Mesothelial cell of epicardium (in vitro differentiated cells): ENCODE measurements at places on chromosomes 13 and 19.
A peak's percentile ranks its signal among the peaks of the same experiment; 100 is the strongest.

GRCh38 chr19:610801-611480, 21.3 kb downstream of the HCN2 start:
- no peak for DNase-seq

- DNase-seq, result peak; percentile 61
Measured at GRCh38 chr19:7294558-7295212, 471 bp upstream of the INSR start.

DNA sequence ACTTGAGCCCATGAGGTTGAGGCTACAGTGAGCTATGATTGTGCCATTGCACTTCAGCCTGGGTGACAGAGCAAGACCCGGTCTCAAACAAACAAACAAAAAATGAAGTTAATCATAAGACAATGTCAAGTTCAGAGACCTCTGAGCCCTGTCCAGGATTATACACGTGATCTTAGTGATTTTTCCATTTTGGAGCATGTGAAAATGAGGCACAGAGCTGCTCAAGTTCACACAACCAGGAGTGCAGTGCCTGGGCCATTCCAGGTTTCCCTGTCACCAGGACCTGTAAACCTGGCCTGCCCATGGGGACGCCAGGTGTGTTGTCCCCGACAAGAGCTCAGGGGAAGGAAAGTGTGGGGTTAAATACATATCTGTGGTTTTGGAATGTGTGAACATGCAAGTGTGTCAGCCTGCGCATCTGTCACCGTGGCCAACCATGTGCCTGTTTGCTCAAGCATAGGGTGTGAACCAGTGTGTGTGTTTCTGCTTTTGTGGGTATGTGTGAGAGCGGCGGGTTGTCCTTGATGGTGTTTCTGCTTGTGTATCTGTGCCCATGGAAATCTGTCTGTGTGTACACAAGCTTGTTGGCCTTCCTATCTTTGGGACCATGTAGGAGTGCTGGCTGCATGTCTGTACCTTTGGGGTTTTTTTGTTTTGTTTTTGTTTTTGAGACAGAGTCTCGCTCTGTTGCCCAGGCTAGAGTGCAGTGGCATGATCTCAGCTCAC, 1.5 kb upstream of the FXYD1 start:
- no peak for DNase-seq

GRCh38 chr19:45595814-45596213, 6.2 kb downstream of the GPR4 start:
- no peak for DNase-seq

GRCh38 chr13:41601718-41602445, 144.5 kb downstream of the RGCC start:
- DNase-seq, result no peak

- peak; percentile 64 for DNase-seq
Measured at GRCh38 chr13:113860665-113861432, 3.0 kb downstream of the GAS6 start.

DNA sequence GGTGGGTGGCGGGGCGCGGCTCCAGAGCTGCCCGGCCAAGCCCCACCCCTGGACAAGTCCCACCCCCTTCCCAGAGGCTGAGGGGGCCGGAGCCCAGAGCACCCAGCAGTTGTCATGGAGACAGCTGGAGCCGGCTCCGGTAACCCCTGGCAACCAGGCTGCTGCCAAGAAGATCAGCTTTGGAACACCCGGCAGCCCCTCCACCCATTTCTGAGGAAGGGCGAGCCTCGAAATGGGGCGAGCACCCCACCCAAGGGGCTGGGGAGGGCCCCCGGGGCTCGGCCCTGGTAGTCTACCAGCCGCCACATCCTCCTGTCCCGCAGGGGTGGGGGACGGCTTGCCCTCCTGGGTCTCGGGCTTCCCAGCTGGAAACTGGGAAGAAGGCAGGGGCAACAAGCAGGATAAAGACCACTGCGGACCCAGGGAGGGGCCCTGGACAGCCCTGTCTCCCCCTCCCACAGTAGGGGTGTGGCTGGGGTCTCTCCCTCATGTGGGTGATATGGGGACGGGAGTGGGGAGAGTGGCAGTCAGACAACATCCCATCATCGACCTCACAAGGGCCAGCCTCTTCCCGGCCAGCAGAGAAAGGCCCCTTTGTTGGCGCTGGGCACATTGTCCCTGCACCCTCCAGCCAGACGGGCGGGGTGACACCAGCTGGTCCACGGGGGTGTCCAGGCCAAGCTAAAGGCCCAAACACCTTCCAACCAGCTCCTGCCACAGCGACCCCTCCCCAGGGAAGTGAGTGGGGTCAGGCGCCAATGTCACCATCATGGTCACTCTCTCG, 1.5 kb downstream of the CERS1 start:
- no peak for DNase-seq

DNA sequence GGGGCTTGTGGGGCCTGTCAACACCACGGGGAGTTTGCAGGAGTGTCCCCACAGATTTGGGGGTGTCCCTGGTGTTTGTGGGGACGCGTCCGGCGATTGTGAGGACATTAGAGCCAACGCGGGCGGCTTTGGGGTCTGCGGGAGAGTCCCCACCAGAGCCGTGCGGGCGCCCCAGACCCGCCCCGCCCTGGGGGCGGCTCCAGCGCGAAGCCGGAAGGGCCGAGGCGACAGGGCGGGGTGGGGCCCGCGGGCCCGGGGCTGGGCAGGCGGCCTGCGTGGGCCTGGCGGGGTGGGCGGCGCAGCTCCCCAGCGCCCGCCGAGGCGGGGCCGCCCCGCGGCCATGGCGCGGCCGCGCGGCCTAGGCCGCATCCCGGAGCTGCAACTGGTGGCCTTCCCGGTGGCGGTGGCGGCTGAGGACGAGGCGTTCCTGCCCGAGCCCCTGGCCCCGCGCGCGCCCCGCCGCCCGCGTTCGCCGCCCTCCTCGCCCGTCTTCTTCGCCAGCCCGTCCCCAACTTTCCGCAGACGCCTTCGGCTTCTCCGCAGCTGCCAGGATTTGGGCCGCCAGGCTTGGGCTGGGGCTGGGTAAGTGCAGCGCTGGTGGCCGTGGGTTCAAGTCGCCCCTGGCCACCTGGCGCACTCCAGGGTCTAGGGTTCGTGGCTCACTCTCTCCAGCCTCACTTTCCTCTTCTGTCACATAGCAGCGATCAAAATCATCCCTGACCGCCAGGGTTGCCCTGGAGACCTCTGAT, 10.3 kb downstream of the PDE4A start:
- DNase-seq, result no peak

GRCh38 chr13:26459276-26460131, 98.0 kb upstream of the WASF3 start:
- no peak for DNase-seq

DNA sequence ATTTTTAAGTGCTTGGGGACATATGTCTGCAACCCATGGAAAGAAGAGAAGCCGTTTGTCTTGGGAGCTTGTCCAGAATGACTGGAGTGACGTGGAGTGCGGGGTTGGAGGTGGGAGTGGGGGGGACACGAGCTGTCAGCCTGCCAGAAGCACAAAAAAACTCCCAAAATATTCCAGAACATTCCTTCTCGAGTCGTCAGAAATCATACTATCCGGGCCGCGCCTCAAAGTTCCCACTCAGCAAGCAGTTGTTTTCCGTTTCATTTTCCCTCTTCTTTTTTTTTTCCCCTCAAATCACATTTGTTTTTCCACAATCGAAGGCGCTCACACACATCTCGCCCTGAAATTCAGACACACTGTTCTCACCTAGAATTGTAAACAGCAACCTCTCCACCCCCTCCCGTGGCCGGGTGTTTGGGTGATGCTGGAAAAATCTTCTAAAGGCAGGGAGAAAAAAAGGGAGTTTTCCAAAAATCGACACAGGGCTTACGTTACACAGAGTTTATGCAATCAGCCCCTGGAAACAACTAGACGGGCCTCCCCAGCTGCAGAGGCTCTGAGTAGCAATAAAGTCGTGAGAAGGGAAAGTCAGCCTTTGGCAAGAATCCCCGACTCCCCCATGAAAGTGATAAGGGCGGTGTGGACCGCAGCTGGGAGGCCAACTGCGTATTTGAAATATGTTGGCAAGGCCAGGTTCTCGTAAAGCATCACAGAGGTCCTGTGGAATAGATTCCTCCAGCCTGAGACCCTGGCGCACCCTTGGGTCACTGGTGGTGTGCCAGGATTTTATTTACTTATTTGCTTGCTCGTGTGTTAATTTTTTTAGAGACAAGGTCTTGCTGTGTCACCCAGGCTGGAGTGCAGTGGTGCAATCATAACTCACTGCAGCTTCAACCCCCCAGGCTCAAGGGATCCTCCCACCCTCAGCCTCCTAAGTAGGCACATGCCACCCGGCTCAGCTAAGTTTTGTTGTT, 31.2 kb upstream of the KLF2 start:
- DNase-seq, result peak; percentile 42

DNA sequence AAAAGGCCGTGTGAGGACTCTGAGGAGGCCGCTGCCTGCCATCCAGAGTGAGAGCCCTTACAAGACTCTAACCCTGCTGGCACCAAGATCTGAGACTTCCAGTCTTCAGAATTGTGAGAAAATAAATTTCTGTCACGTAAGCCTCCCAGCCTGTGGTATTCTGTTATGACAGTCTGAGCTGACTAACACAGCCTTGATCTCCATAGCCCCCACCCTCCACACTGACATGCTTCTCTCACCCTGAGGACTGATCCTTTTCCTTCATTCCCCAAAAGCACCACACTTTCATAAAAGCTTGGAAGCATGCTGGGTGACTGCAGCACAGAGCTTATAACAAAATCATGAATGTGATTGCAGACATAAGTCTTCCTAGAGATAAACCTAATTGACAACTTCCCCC, 1059.8 kb downstream of the UQCRFS1 start:
- no peak for DNase-seq

GRCh38 chr13:46679369-46680120, 117.4 kb downstream of the ESD start:
- DNase-seq, result no peak

DNA sequence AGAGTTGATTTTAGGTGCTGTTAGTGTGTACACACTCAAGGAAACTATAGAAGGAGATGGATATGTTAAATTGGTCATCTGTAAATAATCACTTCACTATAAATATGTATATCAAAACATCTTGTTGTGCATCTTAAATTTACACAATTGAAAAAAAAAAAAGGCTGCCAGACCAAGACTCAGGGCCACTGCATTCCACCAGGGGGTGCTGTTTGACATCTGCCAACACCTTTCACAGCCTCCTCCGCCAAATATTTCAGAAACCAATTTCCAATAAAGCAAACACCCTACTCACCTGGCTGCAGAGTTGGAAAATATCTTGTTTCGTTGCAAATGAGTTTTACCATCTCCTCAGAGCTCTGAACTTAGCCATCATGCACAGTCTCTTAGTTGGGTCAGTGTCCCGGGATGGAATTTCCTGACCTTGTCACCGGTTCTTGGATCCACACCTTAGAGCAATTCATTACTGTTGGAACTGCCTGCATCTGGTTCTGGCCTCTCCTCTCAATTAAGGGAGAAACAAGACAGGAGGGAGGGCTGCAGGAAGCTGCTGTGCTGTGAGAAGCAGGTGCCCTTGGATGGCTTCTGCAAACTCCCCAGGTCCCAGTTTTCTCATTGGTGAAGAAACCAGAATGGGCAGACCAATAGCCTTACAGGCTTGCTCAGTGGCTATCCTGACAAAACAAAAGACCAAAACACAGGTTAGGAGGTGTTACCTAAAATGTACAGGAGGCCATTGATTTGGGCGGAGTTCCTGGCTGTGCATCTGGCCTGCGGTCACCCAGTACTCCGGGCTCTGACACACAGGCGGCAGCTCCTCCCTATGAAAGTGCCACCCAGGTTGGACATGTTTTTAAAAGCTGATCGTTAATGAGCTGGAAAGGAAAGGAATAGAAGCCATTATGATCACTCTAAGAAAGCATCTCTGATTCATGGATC, 746.6 kb downstream of the UQCRFS1 start:
- peak; percentile 60 for DNase-seq

DNA sequence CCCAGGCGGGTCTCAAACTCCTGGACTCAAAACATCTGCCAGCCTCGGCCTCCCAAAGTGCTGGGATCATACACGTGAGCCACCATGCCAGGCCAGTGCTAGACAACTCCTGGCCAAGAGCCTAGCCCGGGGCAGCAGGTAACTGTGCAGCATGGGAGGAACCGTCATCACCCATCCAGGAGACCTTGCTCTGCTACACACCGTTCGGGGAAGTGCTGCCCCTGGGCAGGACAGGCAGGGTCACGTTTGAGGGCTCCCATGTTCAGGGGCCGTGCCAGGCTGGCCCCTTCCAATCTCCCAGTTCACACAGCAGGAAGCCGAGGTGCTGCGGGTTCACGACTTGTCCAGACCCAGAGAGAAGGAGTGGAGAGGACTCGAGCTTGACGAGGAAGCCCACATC, 35.1 kb downstream of the NAXD start:
- no peak for DNase-seq

DNA sequence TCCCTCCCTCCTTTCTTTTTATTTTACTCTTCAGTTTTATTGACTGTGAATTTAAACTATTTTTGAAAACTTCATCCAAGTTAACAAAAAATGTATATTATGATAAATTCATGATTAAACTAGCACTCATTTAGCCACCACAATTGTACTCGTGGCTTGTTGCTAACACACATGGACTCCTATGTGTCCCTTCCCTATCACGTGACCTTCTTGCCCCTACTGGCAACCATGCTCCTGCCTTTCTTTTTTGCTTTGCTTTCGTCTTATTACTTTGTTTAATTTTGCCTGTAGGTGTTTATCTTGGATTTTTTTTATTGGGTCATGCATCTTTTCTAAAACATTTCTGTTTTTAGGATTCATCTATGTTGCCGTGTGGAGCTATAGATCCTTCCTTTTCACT, 8.2 kb downstream of the CLC start:
- no peak for DNase-seq

- no peak for DNase-seq
Measured at GRCh38 chr19:42424345-42424707, 2.9 kb downstream of the LIPE start.

- no peak for DNase-seq
Measured at GRCh38 chr13:61880578-61881283, 465.1 kb upstream of the PCDH20 start.

DNA sequence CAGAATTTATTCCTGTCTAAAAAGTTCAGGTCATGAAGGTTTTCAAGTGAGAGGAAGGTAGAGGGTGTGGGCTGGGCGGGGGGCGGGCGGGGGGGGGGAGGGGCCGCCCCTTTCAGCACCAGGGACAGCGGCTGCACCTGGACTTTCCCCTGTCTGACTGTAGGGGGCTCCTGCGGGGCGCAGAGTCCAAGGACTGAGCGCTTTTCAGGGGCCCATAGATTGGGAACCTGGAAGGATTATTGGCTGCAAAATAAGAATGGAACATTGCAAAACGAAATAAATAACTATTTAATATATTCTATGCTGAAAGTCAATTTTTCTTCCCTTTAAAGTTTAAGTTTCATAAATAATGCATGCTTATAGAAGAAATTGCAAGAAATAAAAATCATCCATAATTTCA, 8.9 kb upstream of the CYP4F3 start:
- DNase-seq, result no peak
